ENCODE measurements at places on chromosomes 5 and 9.

GRCh38 chr9:129405089-129405826 lies 215.6 kb downstream of the C9orf50 start:
- DNase-seq, result no peak

DNA sequence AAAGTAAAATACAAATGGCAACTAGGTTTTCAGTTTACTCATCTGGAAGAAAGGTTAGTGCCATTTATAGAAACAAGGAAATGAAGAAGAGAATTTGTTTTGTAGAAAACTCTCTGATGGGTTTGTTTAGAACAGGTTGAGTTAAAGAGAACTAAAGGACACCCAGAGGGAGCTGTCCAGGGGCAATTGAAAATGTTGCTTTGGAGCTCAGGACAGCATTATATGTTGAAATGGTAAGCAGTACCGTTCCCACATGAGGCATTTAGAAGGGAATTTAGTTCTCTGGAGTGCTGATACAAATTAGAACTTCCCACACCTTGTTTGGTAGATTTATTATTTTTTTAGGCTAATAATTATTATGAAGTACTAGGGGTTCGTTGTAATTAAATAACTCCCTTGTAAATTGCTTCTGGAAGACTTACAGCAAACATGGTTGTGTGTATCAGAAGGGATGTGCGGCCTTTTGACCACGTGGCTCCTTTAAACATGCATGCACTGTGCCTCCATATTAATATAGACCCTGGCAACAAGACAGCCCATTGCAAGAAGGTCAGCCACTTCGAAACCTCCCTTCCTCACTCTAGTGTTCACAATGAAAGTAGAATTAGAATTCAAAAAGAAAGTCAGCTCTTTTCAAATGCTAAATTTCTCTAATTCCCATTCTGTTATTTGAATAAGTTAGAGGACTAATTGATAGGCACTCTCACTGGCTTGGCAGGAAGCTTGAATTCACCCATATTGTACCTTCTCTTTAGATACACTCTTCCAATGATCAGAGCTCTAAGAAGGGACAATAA lies 71.7 kb downstream of the ZNF462 start:
- DNase-seq, result no peak

DNA sequence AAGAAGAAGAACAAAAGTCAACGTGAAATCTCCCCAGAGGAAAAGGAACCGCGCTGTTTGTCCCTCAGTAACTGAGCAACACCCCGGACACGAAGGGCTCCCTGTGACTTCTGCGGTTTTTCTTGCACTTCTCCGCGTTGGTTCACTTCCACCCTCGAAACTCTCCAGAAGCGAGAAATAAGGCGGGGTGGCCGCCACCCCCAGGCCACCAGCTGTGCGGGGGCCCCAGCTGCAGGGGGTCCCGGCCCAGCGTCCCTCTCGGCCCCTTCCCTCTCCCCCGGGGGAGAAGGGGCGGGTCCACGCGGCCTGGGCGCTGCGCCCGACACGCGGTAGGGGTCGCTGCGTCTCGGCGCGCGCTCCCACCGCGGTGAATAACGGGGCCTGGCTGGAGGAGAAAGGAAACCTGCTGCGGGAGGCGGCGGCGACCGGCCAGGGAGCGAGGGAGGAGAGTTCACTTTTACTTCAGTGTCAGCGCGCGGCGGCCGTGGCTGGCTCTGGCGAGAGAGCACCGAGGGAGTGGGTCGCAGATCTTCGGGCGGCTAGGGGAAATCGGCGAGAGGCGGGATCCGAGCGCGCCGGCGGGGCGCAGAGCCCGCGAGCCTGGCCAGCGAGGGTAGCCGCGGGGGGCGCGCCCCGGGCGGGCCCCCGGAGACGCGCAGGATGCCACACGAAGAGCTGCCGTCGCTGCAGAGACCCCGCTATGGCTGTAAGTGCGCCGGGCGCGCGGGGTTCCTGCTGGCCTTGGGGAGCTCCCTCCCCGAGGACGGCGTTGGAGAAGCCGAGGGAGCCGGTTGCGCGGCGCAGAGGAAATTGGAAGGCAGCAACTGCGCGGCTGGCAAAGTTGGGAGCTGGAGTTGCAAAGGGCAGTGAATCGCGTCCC lies at the start of gene IQGAP2:
IQGAP2 (plus strand) TSS at position 400 of the 880 bp plus-strand sequence; CDS start at position 661, 261 bp downstream.
- peak; percentile 98 for DNase-seq

DNA sequence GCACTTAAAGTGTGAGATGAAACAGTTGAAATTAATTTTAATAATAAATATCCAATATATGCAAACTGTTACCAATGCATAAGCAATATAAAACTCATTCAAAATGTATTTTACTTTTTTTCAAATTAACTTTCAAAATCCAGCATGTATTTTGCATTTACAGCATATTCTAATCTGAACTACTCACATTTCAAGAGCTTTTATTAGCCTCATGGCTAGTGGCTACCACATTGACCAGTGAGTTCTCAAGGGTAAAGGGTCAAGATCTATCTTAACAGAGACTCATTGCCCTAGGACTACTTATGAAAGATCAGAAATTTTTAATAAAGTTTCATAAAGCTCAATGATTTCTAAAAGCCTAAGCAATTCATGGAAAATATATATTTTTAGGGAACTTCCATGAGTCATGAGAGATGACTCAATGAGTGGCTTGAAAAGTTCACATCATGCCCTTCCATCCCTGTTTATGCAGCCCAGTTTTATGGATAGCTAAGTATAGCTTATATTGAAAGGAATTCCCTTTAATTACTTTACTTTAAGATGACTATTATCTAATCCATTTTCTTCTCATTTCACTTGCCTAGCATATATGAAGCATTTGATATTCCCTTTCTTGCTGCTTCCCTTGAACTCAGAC lies 608.6 kb downstream of the SLCO4C1 start:
- DNase-seq, result peak; percentile 25

- DNase-seq, result no peak
Observed at GRCh38 chr9:124137009-124137943, 120.5 kb upstream of the NEK6 start.

GRCh38 chr5:177496727-177497291 lies 595 bp downstream of the PDLIM7 start:
- DNase-seq, result peak; percentile 32

DNA sequence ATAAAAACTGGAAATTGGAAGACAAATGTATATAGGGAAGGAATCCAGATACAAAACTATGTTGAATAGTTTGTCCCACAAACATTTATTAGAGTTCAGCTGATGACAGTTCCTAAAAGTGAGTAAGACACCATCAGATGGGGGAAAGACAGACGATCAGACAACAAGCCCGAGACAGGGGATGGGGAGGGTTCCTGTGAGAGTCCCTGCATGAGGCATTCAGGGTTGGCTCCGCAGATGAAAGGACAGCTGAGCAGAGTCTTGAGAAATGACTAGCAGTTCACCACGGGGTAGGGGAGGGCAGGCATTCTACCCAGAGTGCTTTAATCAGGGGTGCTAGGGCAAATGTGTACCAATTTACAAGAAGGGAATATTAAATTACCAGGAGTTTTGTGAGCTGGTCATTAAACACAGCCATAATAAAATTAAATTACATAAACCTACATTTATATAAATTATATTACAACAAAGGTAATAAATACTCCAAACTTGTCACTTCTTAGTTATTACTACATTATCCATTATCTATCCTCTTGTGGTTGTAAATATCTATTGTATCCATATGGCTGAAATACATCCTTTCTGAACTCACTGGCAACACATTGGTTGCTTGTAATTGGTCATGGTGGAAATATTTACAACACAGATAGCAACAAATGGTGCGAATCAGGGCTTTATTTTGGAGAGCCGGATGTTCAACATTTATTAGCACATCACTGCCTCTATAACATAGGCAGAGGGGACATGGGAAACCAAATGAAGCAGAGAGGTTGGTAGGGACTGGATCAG lies 27.8 kb downstream of the TNFSF15 start:
- DNase-seq, result no peak

GRCh38 chr5:149174847-149175234 lies 33.5 kb downstream of the ABLIM3 start:
- no peak for DNase-seq

GRCh38 chr5:109823597-109823996 lies 133.9 kb downstream of the MAN2A1 start:
- no peak for DNase-seq

- DNase-seq, result no peak
Observed at GRCh38 chr5:141431286-141431685, 979 bp downstream of the PCDHGA12 start.

- DNase-seq, result no peak
Observed at GRCh38 chr9:94850540-94851434, 124.3 kb downstream of the AOPEP start.

GRCh38 chr5:180802325-180803180 lies at the start of gene MGAT1:
TSS of gene MGAT1 (minus strand) at chr5:180802806. CDS start at chr5:180792971, 9,835 bp downstream.
- DNase-seq, result peak; percentile 74

DNA sequence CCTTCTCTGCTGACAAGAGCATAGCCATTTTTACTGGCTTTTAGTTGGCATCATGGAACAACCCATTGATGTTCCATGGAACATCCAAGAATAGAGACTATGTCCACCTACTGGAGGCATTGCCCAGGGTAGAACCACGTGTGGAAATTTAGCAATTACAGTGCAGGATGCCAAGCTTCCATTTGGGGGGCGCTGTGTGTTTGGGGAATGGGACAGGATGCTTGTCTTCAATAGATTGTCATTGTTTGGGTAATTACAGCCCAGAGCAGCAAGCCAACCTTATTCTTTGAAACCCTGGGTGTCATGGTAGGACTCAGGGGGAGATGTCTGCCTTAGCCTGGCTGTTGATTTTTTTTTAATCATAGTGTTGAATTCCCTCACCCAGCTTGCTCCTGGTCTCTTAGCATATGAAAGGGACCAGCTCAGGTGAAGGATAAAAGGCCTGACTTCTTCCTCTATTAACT lies 171.1 kb downstream of the DOCK2 start:
- DNase-seq, result no peak

DNA sequence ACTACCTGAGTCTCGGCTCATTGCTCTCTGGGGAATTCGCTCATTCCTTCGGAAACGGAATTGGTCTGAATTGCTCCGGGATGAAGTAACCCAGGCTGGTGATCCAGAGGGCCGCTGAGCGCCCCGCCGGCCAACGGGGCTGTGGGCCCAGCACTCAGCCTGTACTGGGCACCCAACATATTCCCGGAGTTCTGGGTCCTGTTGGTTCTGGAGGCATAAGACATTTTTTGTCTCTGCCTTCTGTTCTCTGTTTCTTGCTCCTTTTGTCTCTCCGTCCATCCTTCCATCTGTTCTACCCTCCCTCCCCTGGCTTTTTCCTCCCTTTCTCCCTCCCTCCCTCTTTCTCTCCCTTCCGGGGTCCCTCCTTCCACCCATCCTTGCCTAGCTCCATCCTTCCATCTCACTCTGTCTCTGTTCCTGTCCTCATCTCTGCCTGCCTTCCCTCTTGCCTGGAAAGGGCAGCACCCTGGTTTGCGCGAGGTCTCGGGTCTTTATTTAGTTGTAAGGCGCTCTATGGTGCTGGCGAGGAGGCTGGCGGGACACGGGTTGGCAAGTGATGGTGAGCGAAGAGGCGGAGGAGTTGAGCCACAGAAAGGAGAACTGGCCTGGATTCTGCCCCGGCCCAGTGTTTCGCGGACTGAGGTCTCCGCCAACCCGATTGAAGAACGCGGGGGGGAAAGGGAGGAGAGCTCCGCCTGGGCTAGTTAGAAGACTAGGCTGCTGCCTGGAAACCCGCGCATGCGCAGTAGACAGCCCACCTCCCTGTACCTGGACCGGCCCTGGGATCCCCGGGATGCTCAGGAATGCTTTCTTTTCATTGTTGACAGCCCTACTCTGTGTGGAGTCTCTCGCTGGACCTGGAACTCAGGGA lies 1468.0 kb downstream of the FOXD4L5 start:
- DNase-seq, result no peak

GRCh38 chr5:146902471-146902870 lies 23.9 kb upstream of the PPP2R2B start:
- no peak for DNase-seq

GRCh38 chr5:54215233-54215736 lies 95.1 kb downstream of the ARL15 start:
- peak; percentile 66 for DNase-seq

GRCh38 chr5:170474489-170475274 lies 29.1 kb upstream of the KCNIP1 start:
- peak; percentile 27 for DNase-seq

DNA sequence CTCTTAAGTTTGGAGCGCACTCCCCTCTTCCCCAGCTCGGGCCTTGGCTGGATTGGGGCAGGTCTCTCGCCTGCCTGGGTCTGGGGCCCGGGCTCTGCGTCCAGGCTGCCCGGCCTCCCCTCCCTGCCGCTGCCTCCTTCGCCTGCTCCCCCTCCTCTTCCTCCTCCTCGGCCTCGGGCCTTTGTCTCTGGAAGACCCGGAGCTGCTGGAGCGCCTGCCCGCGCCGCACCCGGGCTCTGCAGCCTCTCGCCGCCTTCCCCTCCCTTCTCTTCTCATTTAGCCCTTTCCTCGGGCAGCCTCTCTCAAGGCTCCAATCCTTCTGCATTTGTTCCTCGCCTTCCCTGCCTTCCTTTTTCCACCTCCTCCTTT lies 218.5 kb downstream of the C9orf50 start:
- no peak for DNase-seq

- no peak for DNase-seq
Observed at GRCh38 chr9:2086971-2087370, 71.8 kb downstream of the SMARCA2 start.

DNA sequence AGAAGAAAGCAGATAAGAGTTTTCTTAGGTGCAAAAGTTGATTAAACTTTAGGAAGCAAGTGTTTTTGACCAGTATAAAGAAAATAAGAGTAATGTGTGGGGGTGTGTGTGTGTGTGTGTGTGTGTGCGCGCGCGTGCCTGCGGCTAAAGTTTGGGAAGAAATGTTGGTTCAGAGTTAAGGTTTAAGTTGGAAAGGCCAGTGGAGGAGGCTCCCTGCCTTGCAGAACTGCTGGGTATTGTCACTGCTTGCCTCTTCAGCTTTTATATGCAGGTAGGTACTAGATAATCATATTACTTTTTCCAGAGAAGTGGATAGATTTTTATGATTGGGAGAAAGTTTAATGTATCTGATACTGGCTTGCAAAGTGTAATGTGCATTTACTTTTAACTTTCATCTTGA lies 2.0 kb downstream of the PIK3R1 start:
- no peak for DNase-seq

DNA sequence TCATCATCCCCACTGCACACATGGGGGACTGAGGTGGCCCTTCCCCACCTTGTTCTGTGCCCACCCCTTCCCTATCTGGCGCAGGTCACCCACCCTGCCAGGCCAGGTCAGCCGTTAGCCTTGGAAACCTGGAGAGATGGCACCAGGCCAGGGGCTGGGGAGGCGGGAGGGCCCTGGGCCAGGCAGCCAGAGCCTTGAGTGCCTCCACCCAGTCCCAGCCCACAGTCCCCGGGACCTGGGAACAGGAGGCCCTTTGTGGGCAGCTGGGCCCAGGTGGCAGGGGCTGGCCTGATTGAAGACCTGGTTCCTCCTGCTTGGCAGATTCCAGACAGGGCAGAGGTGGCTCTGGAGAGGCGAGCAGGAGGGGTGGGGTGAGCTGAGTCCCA lies 70.6 kb downstream of the LRSAM1 start:
- no peak for DNase-seq

- no peak for DNase-seq
Observed at GRCh38 chr5:166192696-166193095, 2098.7 kb upstream of the WWC1 start.
